DND-41 (cell line): ENCODE measurements at places on chromosomes 16 and 17.

DNA sequence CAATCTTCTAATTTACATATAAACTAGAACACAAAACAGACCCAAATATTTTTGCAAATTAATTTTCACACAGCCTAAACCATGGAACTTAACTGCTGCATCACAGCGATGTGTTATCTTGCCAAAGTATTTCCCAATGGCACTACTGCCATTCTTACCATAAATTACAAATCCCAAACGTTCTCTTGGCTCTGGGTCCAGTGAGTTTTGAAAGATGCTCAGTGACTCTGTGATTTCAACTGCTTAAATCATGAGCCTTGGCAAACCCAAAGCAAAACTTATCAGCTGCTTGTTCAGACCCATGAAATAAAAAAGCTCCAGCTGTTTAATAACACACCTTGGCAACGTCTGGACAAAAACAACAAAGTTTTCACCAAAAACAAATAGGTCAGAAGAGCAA lies 223.0 kb downstream of the CA10 start:
- no peak for DNase-seq

- peak; percentile 59 for DNase-seq
Observed at GRCh38 chr17:40086150-40087044, 14.0 kb downstream of the NR1D1 start.

- no peak for DNase-seq
Observed at GRCh38 chr17:76545918-76546555, 6.2 kb downstream of the PRCD start.

DNA sequence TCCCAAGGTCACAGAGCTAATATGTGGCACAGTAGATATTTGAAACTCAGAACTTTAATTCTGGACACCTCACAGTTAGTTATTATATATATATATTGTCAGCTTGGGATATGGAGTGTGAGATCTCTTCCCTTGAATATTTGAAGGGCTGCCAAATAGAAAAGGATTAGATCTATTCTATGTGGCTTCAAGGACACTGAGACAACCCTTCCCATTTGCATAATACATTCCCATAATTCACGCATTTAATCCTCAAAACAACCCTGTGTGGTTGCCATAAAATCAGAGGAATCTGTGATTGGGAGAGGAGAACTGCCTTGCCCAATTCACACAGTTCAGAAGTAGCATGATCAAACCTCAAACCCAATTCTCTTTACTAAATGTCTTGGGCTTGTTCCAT lies 365.8 kb upstream of the DYNLRB2 start:
- no peak for DNase-seq

GRCh38 chr17:63925615-63926014 lies 6.5 kb downstream of the CD79B start:
- no peak for DNase-seq
